ENCODE measurements at places on chromosomes 12 and 14.
A peak's percentile ranks its signal among the peaks of the same experiment; 100 is the strongest.

- DNase-seq: no peak
Measured at GRCh38 chr14:91931478-91932088, 15.9 kb downstream of the FBLN5 start.

DNA sequence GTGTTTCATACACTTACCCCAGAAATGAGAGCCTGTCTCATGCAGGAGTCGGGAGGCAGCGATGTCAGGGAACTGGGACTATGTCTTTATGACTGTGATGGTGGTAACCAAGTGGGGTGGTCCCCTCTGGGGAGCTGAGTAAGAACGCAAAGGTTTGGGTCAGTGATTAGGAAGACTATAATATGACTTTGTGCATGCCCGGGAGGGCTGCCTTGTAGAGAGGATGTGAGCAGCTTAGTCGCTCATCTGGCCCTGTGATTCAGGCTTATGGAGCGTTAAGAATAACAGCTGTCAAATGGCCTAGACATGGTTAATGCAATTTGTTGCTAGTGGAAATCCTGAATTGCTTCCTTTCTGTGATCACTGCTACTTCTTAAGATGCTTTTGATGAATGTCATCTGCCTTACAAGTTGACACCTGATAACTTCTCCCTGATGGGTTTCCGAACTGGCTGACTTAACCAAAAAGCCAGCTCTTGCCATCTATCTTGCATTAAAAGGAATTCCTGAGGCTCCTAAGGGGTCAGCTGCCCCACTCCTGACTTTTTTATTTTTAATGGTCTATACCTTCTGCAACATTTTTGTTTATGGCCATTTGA is 35.4 kb upstream of the AACS start:
- DNase-seq: no peak

GRCh38 chr14:99036611-99037293 is 235.2 kb downstream of the BCL11B start:
- DNase-seq: no peak

DNA sequence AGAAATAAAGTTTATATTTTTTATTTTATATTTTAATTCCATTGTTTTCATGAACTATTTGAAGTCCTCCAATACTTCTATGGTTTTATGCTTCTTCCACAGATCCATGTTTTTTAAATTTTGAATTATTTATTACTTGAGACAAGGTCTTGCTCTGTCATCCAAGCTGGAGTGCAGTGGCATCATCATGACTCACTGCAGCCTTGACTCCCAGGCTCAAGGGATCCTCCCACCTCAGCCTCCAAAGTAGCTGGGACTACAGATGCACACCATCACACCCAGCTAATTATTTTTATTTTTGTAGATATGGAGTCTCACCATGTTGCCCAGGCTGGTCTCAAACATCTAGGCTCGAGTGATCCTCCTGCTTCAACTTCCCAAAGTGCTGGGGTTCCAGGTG is 28.8 kb upstream of the DLGAP5 start:
- no peak for DNase-seq

GRCh38 chr12:91171476-91171875 is 11.1 kb downstream of the DCN start:
- DNase-seq: no peak

- no peak for DNase-seq
Measured at GRCh38 chr12:85865890-85866289, 8.2 kb upstream of the NTS start.

GRCh38 chr14:22929961-22930364 is 787 bp upstream of the PRMT5 start:
- DNase-seq: no peak

- no peak for DNase-seq
Measured at GRCh38 chr12:132373901-132374611, 44.7 kb upstream of the GALNT9 start.

GRCh38 chr14:77253333-77254190 is 17.4 kb downstream of the NGB start:
- no peak for DNase-seq

DNA sequence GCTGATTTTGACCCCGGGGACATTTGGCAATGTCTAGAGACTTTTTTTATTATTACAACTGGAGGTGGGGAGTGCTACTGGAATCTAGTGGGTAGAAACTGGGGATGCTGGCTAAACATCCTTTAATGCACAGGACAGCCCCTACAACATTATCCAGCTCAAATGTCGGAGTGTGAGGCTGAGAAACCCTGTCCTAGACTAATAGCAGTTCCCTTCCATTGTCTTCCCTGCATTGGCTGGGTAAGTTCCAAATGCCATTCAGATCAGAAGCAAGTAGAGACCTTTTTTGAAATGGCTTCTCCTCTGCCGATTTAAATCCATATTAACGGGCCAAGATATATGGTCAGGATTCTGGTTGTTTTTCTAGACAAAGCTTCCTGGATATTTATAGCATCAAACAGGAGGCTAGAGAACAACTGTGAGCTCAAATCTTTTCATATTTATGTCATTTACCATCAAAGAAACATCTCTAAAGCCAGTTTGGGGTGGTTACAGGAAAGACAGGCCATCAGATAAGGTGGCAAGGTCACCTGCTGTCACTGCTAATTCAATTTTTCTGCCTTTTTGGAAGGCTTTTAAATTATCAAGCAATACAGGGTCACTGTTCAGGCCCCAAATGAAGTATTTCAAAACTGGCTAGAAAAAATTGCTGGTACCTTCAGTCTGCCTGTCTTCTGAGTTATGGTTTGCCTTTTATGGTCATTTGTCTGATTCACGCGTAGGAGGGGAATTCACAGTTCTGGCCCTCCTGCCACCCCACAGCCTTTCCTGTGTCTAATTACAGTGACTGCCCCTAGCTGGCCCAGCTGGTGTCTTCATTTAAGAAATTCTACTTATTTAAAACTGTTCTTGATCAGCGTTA is 20.1 kb upstream of the AKAP5 start:
- peak; percentile 73 for DNase-seq

DNA sequence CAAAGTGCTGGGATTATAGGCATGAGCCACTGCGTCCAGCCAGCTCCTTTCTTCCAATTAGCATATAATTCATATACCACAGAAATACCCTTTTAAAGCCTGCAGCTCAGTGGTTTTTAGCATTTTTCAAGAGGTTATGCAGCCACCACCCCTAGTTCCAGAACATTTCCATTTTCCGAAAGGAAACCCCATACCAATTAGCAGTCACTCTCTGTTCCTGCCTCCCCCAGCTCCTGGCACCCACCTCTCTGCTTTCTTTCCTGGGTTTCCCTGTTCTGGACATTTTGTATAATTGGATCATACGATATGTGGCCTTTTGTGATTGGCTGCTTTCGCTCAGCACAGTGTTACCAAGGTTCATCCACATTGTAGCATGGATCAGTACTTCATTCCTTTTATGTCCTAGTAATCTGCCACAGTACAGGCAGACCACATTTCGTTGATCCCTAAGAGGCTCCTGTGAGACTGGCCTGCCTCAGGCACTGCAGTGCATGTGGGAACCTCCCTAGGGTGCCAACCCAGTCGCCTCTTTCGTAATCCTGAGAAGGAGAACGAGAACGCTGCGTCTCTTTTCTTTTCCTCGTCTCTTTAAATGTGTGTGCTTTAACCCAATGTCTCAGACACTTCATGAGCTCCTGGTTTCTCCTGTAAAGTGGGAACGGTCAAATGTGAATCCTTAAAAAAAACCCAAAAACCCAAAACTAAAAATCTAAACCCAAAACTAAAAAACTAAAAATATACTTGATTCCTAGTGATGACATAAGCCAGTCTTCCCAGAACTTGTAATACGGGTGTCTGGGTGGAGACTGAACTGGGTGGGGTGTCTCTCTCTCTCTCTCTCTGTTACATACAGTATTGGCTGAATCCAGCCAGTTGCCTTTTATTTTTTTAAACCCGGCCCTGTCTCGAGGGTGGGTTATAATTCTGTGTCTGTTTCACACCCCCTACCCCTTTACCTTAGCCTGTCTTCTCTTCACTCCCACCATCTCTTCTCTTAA is 14.7 kb downstream of the AACS start:
- DNase-seq: no peak

DNA sequence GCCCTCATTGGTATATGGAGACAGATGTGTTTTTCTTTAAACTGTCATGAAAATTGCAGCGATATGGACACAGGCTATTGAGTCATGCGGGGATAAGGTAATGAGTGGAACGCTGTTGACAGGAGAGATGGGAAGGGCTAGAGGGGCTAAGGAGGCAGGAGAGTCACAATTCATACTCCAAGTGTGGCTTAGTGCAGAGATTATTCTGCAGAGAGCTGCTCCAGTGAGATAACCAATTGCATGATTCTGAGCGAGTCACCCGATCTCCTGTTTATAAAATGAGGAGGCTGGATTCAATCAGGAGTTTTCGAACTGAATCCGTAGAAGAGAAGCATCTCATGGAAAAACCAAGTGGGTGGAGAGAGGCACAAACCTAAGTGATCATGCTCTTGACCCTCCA is 106.4 kb upstream of the PLEKHG7 start:
- no peak for DNase-seq

GRCh38 chr12:62817556-62818271 is 117.2 kb downstream of the PPM1H start:
- no peak for DNase-seq

All from CD4-positive, alpha-beta T cell treated with Interleukin-4 for 4 hours (primary cell).